ENCODE measurements at places on chromosomes 7 and 10.

DNA sequence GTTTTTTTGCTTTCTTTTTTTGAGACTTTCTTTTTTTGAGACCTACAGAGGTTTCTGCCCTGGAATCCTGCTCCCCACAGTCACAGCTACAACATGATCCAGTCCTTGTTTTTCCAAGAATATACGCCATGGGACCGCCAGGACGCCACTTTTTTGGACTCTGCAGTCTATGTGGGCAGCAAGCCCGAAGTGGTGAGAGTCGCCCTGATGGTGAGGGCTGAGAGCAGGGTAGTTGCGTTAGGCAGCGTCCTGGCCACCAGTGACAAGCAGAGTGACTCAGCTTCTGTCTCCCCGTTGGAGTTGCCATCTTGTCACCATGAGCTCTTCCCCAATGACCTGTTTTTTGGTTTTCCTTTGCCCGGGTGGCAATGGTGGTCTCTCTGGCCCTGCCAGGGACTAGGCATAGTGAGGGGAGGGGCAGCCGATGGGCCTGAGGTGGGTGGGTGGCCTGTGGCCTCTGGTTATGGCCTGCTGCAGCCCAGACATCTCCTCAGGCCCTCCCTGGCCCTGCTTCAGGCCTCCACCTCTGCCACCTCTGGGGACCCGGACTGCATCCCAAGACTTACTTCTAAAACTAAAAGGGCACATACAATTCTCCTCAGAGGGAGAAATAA is 88.0 kb upstream of the MALRD1 start:
- no peak for DNase-seq

DNA sequence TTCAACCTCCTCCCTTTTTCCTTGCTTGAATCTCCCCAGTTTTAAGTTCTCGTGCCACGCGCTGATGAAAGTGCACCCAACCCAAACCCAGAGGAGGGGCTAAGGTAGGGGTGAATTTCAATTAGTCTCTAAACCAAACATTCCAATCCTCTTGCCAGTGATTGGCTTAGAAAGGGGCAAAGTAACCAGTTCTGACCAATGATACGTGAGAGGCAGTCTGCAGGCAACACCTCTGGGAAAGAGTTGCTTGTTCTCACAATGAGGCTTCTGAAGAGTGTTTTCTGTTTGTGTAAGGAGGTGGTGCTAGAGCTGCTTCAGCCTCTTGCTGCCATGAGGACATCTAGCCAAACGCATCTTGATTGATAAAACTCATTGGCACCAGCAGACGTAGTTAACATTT is 21.8 kb downstream of the SLC35G1 start:
- peak; percentile 63 for DNase-seq

GRCh38 chr10:123797813-123798212 is 93.8 kb downstream of the CPXM2 start:
- no peak for DNase-seq

- DNase-seq = no peak
Observed at GRCh38 chr10:131474416-131474815, 162.9 kb upstream of the TCERG1L start.
